ENCODE measurements at places on chromosomes 6 and 20. TPM values are rescaled to one million over a fixed set of nuclear protein-coding genes. Genes with fewer than 3 reads are reported as not detected.

The SYCP2 gene
- 3.4 TPM for total RNA-seq

The MEI4 gene
- total RNA-seq = not detected

The SRMS gene
- not detected for total RNA-seq

The EYS gene
- not detected for total RNA-seq

The FAXC gene
- not detected for total RNA-seq

The TSHZ2 gene
- total RNA-seq = 1.6 TPM

GRCh38 chr6:110629153-110629552 lies 152.7 kb upstream of the SLC22A16 start:
- H3K4me3 ChIP-seq = no peak overlapping the region
- no peaks in the 10 kb centered on the region for H3K4me1 ChIP-seq
- no peaks in the 10 kb centered on the region for H3K27me3 ChIP-seq
- no peak overlapping the region for H3K27ac ChIP-seq
- no peaks in the 10 kb centered on the region for H3K36me3 ChIP-seq

DNA sequence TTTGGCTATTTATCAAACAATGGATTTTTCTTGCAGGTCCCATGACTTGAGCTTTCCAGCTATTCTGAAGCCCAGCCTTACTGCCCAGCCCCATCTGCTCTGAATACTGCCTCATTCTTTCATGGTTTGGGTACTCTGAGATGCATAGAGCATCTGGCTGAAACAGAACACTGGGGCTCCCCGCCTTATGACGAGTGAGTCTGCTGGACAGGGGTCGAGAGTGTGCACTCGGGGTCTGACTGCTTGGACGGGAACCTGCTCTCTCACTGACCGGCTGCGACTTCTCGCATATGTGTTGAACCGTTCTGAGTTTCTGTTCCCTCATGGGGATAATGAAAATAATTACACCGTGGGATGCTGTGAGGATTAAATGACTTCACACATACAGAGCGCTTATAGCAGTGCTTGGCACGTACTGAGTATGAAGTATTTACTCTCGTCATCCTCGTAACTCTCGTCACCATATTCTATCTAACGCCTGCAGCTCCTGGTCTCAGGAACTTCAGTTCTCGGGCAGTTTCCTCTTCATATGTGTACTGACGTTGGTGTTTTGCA lies 59.5 kb upstream of the MPC1 start:
- H3K27me3 ChIP-seq = no peaks in the 10 kb centered on the region
- no peaks in the 10 kb centered on the region for H3K4me1 ChIP-seq
- H3K27ac ChIP-seq = no peak overlapping the region

DNA sequence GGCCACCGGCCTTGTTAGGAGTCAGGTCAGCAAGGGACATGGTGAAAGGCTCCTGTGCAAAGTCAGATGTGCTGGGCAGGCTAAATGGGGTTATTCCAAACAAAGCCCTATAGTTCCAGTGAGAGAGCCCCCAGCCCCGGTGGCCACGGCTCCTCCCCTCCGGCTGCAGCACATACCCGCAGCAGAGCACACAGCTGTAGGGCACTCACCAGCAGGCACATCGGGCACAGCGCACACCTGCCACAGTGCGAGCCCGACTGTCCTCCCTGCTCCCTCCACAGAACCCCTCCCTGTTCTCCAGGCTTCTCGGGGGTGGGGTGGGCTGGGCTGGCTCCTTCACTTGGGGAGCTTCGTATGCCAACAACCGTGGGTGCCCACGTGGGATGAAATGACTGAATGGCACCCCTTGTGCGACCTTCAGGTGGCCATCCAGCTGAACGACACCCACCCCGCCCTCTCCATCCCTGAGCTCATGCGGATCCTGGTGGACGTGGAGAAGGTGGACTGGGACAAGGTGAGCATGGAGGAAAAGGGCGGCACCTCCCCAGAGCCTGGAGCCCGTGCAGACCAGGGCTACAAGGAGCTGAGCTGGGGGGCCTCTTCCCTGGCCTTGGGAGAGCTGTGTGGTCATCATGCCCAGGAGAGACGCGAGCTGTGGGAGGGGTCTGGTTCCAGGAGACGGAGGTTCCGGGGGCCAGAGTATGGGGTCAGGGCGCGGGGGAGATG lies 30.9 kb downstream of the PYGB start:
- peaks cover 4% of the 10 kb centered on the region for H3K36me3 ChIP-seq
- no peak for DNase-seq
- H3K27me3 ChIP-seq = no peaks in the 10 kb centered on the region
- no peak overlapping the region for H3K4me3 ChIP-seq
- H3K27ac ChIP-seq = no peak overlapping the region

DNA sequence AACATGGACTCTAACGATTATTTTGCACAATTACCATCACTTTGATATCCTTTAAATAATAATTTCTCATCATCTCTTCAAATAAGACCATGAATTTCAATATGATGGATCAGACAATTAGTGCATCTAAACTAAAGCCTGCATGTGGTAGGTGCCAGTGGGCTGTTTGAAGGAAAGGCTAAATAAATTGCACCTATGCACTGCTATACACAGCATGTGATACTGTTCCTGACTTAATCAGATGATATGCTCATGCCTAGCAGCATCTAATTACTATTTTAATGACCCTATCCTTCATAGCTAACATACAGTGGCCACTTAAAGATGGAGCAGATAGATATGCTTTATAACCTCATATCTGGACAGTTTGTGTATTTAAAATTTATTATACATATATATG lies 731.6 kb upstream of the MANEA start:
- H3K4me3 ChIP-seq = no peak overlapping the region
- no peak overlapping the region for H3K27ac ChIP-seq
- no peaks in the 10 kb centered on the region for H3K4me1 ChIP-seq
- no peaks in the 10 kb centered on the region for H3K36me3 ChIP-seq
- H3K27me3 ChIP-seq = no peaks in the 10 kb centered on the region
- DNase-seq = no peak

DNA sequence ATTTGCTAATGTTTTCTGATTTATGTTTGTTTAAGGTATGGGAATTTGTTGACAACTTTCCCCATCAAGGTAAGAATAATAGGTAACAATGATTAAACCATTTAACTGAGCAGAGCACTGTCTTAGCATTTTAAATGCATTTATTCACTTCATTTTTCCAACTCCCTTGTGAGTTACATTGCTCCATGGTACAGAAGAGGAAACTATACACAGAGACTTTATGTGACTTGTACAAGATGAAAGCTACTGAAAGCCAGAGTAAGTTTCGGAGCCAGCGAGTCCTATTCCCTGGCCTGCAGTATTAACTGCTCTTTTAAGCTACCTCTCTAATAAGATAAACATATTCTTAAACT lies 708.8 kb downstream of the HDGFL1 start:
- H3K4me1 ChIP-seq = no peaks in the 10 kb centered on the region
- no peak overlapping the region for H3K4me3 ChIP-seq
- H3K27me3 ChIP-seq = no peaks in the 10 kb centered on the region
- no peaks in the 10 kb centered on the region for H3K36me3 ChIP-seq
- H3K27ac ChIP-seq = no peak overlapping the region

- no peaks in the 10 kb centered on the region for H3K4me1 ChIP-seq
- no peak overlapping the region for H3K4me3 ChIP-seq
- no peak for DNase-seq
- H3K36me3 ChIP-seq = no peaks in the 10 kb centered on the region
- H3K27me3 ChIP-seq = no peaks in the 10 kb centered on the region
- H3K27ac ChIP-seq = no peak overlapping the region
Observed at GRCh38 chr6:72636215-72636614, 14.4 kb downstream of the KCNQ5 start.

GRCh38 chr6:6872459-6873344 lies 235.1 kb upstream of the RREB1 start:
- no peak for DNase-seq
- peak overlapping the region; percentile 2 for H3K27ac ChIP-seq
- H3K4me1 ChIP-seq = no peaks in the 10 kb centered on the region
- H3K27me3 ChIP-seq = no peaks in the 10 kb centered on the region
- no peak overlapping the region for H3K4me3 ChIP-seq

GRCh38 chr6:6516666-6517458 lies 71.7 kb upstream of the LY86 start:
- H3K4me3 ChIP-seq = no peak overlapping the region
- no peak for DNase-seq
- no peak overlapping the region for H3K27ac ChIP-seq
- H3K36me3 ChIP-seq = no peaks in the 10 kb centered on the region

DNA sequence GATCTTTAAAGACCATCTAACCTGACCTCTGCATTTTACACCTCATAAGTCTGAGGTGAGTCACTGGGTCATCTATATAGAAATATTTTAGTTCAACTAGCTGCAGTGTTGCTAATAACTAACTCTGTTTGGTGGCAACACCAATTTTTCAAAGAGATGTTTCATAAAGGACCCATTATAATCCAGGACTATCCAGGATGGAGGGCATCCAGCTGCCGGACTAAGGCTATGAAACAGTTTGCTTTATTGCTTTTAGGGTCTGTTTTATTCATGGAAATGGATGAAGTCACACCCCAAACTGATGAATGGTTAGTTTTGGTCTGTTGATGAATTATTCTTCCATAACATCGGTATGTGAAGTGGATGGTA lies 204.2 kb upstream of the GMDS start:
- no peak overlapping the region for H3K4me3 ChIP-seq
- no peaks in the 10 kb centered on the region for H3K4me1 ChIP-seq
- no peaks in the 10 kb centered on the region for H3K27me3 ChIP-seq
- no peak for DNase-seq
- H3K27ac ChIP-seq = no peak overlapping the region

All from CD8-positive, alpha-beta memory T cell (primary cell).